Cardiac atrium fibroblast (primary cell): ENCODE measurements at places on chromosomes 6 and 20. TPM values are rescaled to one million over a fixed set of nuclear protein-coding genes. Genes with fewer than 3 reads are reported as not detected.

Gene TFAP2A
- total RNA-seq = 1.3 and 4.5 TPM in 2 replicates

Gene ID4
- total RNA-seq = 27.7 and 30.9 TPM in 2 replicates

Gene SIGLEC1
- total RNA-seq = not detected in 2 replicates

Gene PCK1
- total RNA-seq = not detected in 2 replicates

Gene EBF4
- 0.49 and 1.4 TPM in 2 replicates for total RNA-seq

Gene NDRG3
- 9.4 and 17.8 TPM in 2 replicates for total RNA-seq

Gene TRIM38
- 7.0 and 9.2 TPM in 2 replicates for total RNA-seq

Gene LTB
- not detected in 2 replicates for total RNA-seq

Gene RAET1E
- 0.18 and 0.49 TPM in 2 replicates for total RNA-seq
